ENCODE measurements at places on chromosomes 2 and 18.

GRCh38 chr18:74916773-74917393, 292.1 kb downstream of the PTGR3 start:
- no peak for DNase-seq

DNA sequence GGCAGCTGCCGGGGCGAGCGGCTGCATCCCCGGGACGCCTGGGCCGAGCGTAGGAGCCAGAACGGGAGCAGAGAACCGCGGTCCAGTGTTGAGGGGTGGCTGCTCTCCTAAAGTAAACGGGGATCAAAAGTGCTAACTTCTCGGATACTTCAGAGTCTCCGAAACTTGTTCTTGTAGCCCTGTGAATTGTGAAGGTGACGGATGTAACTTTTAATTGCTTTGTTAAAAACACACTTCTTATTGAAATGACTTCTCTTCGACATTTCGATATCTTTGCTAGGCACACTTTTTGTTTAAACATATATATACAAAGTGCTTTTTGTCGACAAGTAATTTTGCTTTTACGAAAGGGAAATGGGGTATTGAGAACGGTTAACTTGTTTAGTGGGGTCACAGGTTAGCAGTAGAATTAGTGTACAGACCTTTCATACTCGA, 540 bp downstream of the ATP9B start:
- DNase-seq = no peak

GRCh38 chr2:144780983-144781382, 261.1 kb upstream of the ZEB2 start:
- DNase-seq = no peak

DNA sequence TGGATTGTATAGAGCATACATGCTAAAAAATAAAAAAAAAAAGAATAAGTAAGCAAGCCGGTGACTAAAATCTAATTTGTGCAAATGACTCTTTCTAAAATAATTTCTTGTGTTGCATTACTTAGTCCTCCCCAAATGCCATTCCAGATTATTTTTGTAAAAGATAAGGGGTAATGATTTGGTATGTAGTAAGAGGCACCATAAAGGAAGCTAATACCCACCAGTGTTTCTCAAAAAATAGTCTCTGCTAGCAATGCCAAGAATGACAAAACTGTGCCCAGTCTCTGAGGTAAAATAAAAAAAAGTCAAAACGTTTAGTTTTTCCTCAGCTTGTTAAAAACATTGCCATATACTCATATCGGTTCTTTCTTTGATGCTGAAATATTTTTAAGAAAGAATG, 2.7 kb downstream of the METTL5 start:
- DNase-seq = no peak

GRCh38 chr2:228048838-228049490, 132.5 kb downstream of the SPHKAP start:
- no peak for DNase-seq

DNA sequence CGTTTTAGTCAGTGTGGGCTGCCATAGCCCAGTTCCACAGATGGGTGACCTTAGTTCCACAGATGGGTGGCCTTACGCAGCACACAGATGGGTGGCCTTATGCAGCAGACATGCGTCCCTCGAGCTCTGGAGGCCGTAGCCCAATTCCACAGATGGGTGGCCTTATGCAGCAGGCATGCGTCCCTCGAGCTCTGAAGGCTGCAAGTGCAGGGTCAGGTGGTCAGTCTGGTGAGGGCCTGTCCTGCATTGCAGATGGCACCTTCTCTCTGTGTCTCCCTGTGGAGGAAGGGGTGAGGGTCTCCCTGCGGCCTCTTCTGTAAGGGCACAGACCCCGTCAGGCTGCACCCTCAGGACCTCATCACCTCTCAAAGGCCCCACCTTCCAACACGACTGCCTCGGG, 189.5 kb upstream of the TPO start:
- no peak for DNase-seq
